HuH-7.5 (cell line): ENCODE measurements at places on chromosomes 6 and 20.

DNA sequence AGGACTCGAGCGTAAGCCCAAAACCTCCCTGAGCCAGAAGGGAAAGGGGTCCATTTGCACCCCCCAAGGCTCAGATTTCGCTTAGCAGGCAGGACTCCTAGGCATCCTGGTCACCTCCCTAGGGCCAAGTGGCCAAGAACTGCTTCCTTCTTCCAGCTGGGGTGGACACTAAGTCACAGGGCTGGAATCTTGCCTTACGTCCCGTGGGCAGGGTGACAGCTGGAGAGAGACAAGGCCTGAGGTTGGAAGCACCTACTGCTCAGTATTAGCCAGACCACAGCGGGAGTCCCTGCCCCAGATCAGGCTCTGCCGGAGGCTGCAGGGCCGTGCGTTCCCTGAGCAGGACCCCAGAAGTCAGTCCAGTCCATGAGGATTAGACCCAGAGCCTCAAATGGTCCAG, 19.7 kb downstream of the LAMA5 start:
- no peak for DNase-seq

- DNase-seq = peak; percentile 65
These were observed 602 bp downstream of the PPP1R11 start for GRCh38 chr6:30067460-30068139.

GRCh38 chr6:156396791-156397418, 380.3 kb upstream of the ARID1B start:
- no peak for DNase-seq

- DNase-seq = no peak
These were observed 19.4 kb upstream of the TUBB2A start for GRCh38 chr6:3176562-3177355.

- DNase-seq = no peak
These were observed 60.7 kb downstream of the BMP7 start for GRCh38 chr20:57205606-57206219.

GRCh38 chr20:52294106-52294628, 102.6 kb upstream of the ZFP64 start:
- no peak for DNase-seq

- DNase-seq = no peak
These were observed 93.6 kb downstream of the MYB start for GRCh38 chr6:135274561-135275293.

GRCh38 chr20:52490711-52491430, 299.3 kb upstream of the ZFP64 start:
- no peak for DNase-seq

DNA sequence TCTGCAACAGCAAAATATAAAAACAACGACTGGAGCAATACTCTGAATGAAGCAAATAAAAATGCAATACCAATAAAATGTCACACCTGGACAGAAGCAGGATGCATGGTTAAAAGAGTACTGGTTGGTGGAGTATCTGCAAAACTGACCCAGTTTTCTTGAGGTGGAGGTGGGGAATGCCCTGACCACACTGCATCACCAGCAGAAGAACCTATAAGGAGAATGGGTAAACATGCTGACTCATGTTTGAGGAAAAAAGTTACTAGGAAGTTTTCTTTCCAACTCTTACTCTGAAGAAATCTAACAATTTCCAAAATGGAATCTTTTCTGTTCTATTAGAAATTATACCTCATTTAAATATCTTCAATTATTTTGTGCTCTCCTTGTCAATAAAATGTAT, 43.6 kb downstream of the REPS1 start:
- no peak for DNase-seq

DNA sequence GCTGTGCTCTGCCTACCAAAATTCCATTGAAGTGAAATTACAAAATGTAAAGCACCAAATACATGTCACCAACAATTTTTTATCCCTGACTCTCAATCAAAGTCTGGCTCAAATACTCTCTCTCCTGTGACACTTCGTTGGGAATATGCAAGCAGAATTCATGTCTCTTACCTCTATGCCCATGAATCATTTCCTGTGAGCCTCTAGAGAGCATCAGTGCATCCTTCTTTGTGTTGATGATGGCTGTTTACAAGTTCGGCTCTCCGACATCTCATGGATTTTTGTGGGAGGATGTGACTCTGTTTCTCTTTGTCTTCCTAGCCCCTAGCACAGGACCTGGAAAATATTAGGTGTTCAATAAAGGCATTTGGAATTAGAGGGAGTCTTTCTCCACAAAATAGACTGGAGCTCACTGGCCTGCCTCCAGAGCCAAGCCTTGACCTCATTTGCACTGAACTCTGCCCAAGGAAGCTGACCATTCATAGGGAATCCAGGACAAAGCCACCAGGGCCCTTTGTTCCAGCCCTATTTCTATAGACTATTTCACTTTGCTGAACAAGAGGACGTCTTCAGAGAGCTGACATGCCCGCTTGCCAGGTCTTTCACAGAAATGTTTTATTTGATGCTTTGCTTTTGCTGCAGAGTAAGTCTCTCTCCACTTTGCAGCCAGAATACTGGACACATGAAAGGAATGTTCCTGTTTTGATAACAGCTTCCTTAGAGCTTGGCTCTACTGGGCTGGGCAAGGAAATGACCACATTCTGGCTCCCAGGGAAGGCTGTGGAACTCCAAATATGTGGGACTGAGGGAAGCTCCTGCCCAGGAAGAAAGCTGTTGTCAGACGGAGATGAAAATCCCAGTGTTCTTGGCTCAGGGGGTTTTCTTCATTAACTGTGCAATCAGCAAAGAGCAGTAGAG, 194.5 kb upstream of the CDYL start:
- DNase-seq = no peak

DNA sequence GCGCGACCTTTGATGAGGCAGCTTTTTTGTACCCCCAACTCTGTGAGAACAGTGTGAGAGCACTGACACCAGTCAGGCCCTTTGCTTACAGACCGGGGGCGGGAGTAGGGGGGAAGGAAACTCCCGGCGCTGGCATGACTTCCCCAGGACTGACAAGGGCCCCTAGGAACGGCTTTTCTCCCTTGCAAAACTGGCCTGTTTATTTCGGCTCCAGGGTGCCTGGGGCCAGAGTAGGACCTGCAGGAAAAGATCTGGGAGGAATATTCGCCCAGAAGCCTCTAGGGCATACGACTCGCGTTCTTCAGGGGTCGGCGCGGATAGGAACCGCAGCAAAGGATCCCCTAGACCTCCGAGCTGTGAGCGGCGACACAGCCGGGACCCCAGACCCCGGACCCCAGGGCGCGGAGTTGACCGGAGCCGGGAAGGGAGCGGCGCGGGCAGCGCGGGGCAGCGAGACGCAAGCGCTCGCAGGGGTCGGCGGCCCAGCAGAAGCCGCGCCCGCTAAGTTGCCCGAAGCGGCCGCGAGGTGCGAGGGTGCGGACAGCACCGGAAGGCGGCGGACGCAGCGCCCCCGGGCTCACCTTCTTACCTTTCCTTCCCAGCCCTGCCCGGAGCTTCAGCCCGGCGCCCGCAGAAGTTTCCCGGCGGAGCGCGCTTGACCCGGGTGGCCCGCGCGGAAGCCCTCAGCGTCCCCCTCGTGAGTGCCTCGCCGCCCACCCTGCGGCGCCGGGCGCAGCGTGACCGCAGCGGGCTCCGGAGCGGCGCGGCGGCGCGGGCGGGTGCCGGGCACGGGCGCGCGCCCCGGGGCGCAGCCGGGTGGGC, at the start of gene POPDC3:
TSS of gene POPDC3 (minus strand) at position 771 of the 822 bp plus-strand sequence. CDS start 18,105 bp downstream, outside the sequence.
- peak; percentile 69 for DNase-seq

- DNase-seq = no peak
These were observed 16.8 kb downstream of the MAP1LC3A start for GRCh38 chr20:34575271-34575670.

GRCh38 chr6:19851241-19852089, 14.3 kb downstream of the ID4 start:
- DNase-seq = peak; percentile 83

DNA sequence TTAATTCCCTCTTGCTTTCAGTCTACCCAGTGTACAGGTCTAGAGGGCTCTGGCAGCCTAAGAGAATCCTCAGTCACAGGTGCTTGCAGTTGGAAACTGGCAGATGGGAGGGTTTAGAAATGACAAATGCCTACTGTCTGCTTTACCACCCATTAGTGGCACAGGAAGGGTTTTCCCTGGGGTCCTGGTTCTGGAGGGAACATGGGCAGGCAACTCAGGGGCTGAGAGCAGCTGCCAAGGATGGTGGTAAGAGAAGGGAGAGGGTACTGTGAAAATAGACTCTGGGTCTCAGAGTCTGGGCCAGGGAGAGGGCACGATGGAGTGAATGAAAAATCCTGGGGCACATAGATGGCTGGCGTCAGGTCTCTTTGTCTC, 103.5 kb downstream of the TCP11 start:
- no peak for DNase-seq

DNA sequence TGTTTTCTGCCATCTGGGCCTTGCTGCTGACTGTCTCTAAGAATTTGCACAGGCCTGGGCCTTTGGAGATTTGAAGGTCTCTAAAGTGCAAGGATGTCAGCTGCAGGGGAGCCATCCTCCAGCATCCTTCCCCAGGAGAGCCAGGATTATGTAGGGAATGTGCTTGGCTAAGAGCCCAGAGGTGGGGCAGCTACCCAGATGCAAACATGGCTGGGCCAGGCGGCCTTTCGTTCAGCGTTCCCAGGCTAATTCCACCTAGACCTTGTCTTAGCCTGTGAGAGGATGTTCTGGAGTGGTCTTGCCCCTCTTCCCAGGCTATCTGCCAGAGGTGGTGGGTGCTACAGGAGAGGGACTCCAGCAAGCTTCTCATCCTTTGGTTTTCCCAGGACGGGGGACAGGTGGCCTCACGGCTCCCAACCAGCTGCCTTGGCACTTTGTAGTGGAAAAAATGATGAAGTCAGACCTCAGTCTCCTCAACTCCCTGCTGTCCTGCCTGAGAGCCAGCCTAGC, 7.7 kb upstream of the PTGIS start:
- no peak for DNase-seq

- no peak for DNase-seq
These were observed 20.7 kb downstream of the COL19A1 start for GRCh38 chr6:69887026-69887425.

DNA sequence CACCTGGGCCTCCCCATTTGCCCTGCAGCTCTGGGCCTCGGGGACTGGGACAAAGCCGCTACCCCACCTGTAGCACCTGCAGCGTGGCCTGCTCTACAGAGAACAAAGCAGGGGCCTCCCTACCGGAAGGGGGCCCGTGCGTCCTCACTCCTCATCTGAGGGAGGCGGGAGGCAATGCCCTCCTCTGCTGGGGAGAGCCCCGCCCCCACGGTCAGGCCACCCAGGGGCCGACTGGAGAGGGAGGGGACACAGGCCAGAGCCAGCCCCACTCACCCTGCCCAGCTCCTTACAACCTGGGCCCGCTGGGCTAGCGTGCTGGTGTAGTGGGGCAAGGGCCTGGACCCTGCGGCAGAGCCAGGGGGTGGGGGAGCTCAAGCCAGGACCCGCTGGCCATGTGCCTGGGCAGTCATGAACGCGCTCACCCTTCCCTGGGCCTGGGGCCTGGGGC, 8.0 kb downstream of the LAMA5 start:
- no peak for DNase-seq
